ENCODE measurements at places on chromosomes 7 and 10.

DNA sequence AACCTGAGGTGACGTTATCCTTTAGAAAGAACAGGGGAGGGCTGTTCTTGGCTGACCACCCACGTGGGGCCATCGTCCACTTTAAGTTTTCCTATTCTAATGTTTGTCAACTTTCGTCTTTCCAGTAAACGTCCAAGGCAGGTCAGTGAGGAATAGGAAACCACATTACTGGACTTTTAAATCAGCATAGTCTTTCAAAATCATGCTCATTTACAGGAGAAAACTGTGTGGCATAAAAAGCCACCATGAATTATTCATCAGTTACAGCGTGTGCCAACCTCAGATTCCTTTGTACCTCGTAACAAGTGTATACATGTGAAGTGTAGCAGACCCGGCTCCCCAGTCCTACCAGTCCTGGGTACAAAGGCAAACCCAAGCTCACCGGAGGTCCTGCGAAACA, 25.1 kb upstream of the ABLIM1 start:
- DNase-seq: no peak

- DNase-seq: no peak
These were observed 1.3 kb upstream of the PRR15 start for GRCh38 chr7:29562307-29562706.

- peak; percentile 35 for DNase-seq
These were observed 29.8 kb downstream of the MTURN start for GRCh38 chr7:30164567-30164966.

- no peak for DNase-seq
These were observed 6.5 kb downstream of the NACAD start for GRCh38 chr7:45082031-45082830.

- DNase-seq: no peak
These were observed 37.6 kb upstream of the MYO3A start for GRCh38 chr10:25896421-25896820.

DNA sequence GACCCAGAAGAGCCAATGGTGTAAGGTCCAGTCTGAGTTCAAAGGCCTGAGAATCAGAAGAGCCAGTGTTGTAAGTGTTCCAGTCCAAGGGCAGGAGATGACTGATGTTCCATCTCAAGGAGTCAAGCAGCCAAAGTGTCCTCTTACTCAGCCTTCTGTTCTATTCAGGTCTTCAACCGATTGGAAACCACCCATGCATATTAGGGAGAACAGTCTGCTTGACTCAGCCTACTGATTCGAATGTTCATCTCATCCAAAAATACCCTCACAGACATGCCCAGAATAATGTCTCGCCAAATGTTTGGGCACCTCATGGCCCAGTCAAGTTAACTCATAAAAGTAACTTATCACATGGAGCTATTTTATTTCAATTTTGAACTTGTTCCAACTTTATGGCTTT, 2.9 kb upstream of the WDFY4 start:
- DNase-seq: no peak

GRCh38 chr7:126177782-126178181, 1075.0 kb downstream of the GRM8 start:
- DNase-seq: no peak

- DNase-seq: no peak
These were observed 138.1 kb upstream of the ZNF92 start for GRCh38 chr7:65235586-65235985.

DNA sequence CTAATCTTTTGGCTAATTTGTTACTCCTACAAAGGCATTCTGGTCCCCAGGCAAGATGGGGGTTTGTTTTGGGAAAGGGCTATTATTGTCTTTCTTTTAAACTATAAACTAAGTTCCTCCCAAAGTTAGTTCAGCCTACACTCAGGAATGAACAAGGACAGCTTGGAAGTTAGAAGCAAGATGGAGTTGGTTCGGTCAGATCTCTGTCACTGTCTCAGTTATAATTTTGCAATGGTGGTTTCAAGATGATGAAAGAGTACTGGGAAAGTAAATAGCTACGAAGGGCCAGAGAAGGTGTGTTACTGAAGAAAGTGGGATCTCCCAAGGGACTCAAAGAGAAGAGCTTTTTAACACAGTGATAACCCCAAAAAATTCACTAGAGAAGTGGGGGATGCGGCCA, 10.3 kb upstream of the MYO1G start:
- DNase-seq: no peak

- peak; percentile 17 for DNase-seq
These were observed 37.2 kb downstream of the PLEKHS1 start for GRCh38 chr10:113788604-113789083.

GRCh38 chr10:73433538-73433867, at the start of gene MSS51:
TSS of gene MSS51 (minus strand) at chr10:73433561. CDS start at chr10:73428284, 5,277 bp downstream.
- peak; percentile 15 for DNase-seq

DNA sequence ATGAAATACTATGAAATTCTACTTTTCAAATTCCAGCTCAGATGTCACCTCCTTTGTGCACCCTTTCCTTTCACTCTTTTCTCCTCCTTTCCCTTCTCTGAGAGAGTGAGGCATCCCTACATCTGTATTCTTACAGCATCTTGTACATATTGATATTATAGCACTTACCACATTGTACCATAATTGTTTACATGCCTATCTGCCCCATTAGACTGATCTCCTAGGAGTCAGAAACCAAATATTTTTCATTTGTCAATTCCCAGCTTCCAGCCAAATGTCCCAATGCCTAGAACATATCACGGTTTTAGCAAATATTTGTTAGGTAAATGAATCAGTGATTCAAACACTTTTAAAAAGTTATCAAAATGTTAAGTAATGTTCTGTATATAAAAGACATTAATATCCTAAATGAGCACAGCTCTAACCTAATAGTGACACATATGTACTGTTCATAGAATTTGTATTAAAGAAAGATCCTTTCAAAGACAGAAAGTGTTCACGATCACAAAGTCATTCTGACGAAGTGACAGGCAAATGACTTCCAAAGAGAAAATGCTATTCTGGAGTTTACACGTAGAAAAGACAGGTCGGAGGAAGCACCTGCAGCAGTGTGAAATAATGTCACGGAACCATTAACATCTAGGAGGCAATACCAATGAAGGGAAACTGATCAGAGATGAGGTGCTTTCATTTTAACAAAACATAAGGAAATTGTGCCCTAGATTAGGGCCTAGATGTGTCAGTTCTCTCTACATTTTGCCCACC, 774.2 kb downstream of the MAGI2 start:
- DNase-seq: no peak

- no peak for DNase-seq
These were observed 2.3 kb downstream of the MDFIC start for GRCh38 chr7:114924038-114924712.

- DNase-seq: no peak
These were observed 193.9 kb downstream of the AGMO start for GRCh38 chr7:15367897-15368296.

DNA sequence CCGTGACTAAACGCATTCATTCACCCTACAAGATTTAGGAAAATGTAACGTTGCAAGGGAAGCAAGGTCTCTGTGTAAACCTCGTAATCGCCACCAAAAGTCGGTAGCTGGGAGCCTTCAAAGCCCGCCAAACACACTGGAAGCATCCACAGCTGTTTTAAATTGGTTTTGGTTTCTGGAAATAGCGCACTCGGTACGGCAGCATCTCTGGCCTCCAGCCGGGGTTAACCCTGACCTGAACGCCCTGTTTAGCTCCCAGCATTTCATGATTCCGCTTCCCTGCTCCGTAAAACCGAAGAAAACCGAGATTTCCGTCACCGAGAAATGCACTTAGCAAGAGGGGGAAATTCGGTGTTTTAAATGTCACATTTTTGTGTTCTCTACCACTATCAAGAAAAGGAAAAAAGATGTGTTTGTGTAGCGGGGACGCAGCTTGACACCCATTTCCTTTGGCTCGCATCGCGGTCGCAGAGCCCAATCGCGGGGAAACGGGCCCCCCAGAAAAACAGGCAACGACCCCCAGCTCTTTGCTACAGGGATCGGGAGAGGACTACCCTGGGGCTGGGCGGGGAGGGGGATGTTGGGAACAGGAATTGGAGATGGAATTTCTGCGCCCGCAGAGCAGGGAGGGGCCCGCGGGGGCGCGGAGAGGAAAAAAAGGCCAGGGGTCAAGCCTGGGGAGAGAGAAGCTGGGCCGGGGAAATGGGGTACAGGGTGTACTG, 646 bp downstream of the SGCE start:
- peak; percentile 85 for DNase-seq

DNA sequence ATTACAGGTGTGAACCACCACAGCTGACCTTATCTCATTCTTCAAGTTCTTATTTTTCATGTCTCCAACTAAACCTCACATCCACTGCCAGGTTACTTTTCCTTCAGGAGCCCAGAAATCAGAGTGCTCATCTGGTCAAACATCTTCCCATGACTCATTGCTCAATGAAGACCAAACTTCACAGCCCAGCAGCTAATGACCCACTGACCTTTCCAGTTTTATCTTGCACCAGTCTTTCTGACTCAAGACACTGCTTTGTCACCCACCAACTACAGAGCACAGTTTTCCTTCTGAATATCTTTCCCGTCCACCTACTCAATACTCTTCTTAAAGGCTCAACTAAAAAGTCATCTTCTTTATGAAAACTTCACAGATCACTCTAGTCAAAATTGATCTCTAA, 245.1 kb downstream of the CHCHD3 start:
- DNase-seq: no peak

GRCh38 chr7:101880282-101881054, 63.0 kb downstream of the CUX1 start:
- DNase-seq: no peak

GRCh38 chr10:48464871-48465736, 139.8 kb downstream of the ARHGAP22 start:
- DNase-seq: peak; percentile 43

DNA sequence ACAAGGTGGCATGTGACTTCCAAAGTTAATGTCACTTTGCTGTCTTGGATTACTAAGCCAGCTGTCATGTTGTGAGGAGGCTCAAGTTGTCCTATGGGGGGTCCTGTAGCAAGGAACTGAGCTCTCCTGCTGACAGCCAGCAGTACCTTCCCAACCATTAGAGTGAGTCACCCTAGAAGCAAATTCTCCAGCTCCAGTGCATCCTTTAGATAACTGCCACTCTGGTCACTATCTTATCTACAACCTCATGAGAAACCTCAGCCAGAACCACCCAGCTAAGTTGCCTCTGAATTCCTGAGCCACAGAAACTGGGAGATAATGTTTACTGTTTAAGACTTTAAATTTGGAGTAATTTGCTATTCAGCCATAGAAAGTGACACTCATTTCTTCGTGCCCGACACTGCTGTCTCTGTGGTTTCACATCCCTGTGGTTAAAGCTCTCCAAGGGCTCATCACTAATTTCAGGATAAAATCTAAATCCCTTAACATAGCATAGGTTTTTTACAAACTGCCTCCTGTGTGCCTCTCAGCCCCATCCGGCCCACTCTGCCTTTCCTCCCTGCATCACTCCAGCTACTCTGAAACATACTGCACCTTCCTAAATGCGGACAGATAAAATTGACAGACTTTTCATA, 83.5 kb downstream of the PRR15 start:
- no peak for DNase-seq

DNA sequence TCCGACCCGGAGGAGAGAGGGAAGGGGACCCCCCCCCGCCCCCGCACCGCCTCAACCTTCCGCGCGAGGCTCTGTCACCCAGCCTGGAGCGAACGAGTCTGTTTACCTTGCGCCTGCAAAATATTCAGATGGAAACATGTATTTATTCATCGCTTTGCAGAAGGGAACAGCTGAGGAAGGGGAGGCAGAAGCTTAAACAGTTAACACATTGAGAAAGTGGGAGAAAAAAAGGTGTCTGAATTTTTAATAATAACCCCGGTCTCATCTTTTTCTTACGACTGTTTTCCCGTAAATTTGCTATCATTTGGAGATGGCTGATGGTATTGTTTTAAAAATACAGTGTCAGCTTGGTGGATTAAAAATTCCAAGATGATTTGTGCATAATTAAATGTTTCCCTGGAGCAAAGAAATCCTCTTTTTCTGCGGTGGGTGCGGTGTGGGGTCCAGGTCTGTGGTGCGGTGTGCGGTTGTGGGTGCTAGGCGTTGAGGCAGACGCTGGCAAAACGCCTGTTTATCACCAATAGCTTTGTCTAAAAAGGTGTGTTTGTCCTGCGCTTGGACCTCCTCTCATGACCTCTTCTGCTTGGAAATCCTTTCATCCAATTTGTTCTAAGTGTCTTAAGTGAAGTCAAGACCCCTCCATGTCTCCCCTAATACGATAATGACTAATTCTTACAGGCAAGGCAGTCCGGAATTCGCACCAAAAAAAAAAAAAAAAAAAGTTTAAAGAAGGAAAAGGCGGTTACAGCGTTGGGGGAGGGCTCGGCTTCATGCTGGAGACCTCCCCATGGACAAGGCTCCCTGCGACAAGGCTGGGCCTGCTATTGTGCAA, 1.6 kb downstream of the UNCX start:
- no peak for DNase-seq

DNA sequence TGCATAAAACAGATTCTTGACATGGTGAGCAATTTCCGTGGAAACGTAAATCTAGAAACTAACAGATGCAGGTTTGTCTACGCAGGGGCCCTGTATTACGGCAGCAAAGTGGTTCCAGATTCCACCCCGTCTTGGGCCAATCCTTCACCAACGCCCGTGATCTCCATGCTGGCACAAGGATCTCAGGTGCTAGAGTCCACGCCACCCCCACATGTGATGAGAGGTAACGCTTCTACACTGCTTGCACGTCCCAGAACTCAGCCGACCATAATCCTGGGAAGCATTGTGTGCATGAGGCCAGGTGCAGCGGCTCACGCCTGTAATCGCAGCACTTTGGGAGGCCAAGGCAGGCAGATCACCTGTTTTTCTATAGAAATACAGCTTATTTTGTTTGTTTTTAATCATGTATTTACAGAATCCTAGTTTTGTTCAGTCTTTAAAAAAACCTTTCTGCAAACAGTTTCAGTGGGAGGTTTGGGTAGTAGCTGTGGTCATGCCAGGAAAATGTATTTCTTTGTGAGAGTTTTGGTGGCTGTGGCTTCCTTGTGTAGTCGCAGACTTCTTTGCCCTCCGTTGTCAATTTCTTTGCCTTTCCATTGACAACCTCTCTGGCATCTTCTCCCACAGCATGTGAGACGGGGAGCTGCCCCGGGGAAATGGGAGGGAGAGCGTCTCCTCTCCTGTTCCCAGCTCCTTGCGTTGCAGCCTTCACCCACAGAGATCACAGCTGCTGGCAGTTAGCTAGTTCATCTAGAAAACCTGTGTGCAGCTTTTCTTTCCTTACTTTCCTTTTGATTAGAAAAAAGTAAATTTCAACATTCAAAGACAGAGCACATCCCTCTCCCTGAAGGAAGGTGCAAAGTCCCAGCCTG, 35.7 kb downstream of the ITIH2 start:
- DNase-seq: no peak
